NCI-H524 treated with DMSO at 0.1 percent for 48 hours (cell line): ENCODE measurements at places on chromosomes 1 and 21.

- no peak for DNase-seq
These were observed at the start of gene SUMO3 for GRCh38 chr21:44817914-44818639. Gene SUMO3, minus strand, starts transcription at chr21:44818062. Its CDS starts 94 bp downstream, at chr21:44817968.

GRCh38 chr1:214739621-214740238 is 136.7 kb downstream of the CENPF start:
- no peak for DNase-seq

DNA sequence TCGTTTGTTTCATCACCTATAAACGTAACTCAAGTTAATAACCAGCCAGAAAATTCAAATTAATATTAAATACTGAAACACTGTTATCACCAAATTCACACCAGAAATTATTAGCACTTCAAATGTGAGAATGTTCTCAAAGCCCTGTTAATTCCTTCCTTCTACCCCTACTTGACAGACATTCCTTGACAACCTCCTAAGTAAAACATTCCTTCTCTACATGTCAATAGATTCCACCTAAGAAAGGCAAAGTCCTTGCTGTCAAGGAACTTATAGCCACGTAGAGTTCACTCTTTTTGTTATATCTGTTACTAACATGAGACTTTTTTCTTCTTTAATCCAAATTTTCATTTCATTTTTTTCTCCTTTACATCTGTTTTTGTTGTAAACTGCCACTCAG is 441.5 kb downstream of the SMYD3 start:
- DNase-seq: no peak

- DNase-seq: no peak
These were observed 22.3 kb upstream of the TMEM222 start for GRCh38 chr1:27299385-27300271.

DNA sequence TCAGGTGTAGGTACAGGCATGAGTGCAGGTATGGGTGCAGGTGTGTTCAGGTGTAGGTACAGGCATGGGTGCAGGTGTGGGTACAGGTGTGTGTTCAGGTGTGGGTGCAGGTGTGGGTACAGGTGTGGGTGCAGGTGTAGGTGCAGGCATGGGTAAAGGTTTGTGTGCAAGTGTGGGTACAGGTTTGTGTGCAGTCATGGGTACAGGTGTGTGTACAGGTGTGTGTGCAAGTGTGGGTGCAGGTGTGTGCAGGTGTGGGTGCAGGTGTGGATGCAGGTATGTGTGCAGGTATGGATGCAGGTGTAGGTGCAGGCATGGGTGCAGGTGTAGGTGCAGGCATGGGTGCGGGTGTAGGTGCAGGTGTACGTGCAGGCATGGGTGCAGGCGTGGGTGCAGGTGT is 79.4 kb upstream of the ACTL8 start:
- no peak for DNase-seq

- no peak for DNase-seq
These were observed 1.6 kb upstream of the VAV3 start for GRCh38 chr1:107966550-107966949.

DNA sequence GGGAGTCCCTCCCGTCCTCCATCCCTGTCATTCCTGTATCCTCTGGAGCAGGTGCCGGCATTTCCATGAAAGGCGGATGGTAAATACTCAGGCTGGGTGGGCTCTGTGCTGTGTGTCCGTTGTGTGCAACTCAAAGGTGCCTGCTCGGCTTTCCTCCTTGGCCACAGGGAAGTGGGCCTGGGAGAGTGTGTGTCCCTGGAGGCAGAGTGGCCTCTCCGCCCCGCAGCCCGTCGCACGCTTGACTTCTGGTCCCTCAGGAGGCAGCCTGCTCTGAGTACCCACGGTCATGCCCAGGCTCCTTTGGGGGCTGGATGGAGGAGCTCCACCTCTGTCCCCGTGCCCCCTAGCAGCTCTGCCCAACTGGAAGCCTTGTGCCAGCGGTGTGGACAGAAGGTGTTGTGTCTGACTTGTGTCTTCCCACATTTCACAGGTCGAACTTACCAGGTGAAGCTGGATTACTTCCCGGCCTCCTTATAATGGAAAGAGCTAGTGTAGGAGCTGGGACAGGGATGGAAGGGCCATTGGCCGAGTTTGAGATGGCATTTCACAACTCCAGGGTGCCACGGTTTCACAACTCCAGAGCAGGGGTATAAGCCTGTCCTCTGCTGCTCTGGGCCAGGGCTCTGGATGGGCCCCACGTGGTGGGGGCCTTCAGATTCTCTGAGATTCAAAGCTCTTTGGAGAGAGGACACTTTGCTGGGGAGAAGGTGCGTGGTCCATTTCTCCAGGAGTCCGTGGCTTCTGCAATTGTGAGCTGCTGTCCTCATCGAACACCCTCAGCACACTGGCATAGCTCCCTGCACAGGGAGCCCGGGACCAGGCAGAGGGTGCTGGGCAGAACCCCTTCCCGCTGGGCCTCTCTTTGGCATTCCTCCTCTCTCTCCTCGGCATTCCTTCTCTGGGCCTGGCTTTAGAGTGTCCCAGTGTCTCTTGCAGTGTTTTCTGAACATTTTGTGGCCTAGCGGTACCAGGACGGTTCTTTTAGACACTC is 152.7 kb upstream of the COL6A1 start:
- no peak for DNase-seq

DNA sequence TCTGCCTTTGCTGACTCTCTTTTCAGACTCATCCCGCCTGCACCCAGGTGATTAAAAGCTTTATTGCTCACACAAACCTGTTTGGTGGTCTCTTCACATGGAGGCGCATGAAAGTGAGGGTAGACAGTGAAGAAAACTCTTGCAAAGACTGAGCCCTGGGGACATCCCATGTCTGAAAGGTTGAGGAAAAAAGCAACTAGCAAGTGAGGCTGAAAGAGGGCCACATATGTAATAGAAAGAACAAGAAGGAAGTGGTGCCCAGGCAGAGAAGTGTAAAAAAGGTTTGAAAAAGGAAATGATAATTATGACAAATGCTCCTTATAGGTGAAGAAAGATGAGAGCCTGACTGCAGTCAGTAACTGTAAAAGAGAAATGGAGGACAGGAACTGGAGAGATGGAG is 115.9 kb upstream of the NEK7 start:
- DNase-seq: no peak

GRCh38 chr1:212182171-212182570 is 103.0 kb upstream of the PPP2R5A start:
- no peak for DNase-seq

- DNase-seq: no peak
These were observed at the start of gene RSPO1 for GRCh38 chr1:37634244-37634991. Gene RSPO1, minus strand, starts transcription at chr1:37634892. Its CDS starts 5,231 bp downstream, at chr1:37629661.

DNA sequence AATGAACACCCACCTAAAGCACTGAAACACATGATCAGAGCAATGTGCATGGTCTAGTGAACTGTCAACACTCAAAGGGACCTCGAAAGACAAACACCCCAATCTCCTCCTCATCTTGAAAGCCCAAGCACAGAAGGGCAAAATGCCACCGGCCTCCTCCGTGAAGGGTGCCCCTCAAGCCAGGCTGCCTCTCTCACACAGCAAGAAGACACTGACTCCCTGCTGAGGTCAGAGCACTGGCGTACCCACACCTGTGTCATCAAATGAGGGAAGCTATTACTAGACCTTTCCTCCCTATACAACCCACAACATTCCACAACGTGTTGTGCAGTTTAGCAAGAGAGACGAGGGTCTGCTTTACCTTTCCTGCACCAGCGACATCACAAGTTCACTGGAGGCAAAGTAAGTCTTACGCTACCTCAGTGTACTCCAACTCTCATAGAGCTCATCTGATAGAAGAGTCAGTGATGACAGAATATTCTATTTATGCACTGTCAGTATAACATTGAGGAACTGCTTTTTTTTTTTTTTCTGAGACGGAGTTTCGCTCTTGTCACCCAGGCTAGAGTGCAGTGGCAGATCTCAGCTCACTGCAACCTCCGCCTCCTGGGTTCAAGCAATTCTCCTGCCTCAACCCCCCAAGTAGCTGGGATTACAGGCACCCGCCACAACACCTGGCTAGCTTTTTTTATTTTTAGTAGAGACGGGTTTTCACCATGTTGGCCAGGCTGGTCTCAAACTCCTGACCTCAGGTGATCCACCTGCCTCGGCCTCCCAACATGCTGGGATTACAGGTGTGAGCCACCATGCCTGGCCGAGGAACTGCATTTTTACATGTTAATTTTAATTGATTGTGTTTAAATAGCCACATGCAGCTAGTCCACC is 3.3 kb downstream of the SH3BP5L start:
- no peak for DNase-seq

DNA sequence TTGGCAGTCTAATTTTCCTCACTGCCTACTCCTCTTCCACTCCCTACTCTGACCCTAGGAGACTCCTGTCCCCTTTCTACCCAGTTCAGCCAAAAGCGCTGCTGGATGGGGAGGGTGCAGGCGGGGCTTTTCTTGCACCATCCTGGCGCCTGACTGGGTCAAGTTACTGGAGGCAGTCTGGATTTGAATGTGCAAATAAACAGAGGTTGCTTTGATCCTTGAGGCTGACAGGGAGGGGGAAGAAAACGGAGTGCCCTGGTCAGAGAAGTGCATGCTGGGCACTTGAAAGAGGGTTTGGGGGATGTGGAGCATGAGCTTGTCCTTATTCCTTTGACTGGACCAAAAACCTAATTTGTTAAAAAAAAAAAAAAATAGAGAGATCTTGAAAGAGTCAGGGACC is 76.8 kb upstream of the SOX13 start:
- no peak for DNase-seq

GRCh38 chr1:168304865-168305264 is 24.2 kb downstream of the TBX19 start:
- DNase-seq: no peak

DNA sequence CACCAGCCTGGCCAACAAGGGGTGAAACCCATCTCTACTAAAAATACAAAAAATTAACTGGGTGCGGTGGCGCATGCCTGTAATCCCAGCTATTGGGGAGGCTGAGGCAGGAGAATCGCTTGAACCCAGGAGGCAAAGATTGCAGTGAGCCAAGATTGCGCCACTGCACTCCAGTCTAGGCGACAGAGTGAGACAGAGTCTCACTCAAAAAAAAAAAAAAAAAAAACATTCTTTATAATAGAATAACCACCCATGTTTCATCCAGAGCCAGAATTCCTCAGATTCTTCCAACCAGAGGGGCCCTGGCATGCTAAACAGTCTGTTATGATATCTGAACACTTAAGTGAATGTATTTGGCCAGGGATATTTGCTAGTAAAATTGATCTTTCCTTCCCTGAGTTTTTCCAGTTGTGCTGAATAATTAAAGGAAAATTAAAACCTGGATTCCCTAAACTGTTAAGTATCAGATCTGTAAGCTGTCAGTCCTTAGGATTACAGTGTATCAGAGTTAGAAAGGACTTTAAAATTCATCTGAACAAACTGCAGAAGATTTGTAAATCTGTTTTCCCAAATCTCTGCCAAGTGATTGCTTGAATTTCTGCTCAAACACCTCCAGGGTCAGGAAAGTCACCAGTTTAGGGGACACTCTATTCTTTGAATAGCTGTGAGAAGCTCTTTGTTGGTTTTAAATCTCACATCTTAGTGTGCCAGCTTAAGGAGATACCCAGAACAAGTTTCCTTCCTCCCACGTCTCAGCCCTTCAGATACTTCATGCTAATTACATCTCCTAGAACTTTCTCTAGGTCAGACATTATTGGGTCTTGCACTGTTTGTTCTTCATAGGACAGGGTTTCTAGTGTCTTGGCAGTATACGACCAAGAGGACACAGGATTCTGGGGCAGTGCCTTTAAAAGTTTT is 84.6 kb upstream of the BMP8A start:
- DNase-seq: no peak

DNA sequence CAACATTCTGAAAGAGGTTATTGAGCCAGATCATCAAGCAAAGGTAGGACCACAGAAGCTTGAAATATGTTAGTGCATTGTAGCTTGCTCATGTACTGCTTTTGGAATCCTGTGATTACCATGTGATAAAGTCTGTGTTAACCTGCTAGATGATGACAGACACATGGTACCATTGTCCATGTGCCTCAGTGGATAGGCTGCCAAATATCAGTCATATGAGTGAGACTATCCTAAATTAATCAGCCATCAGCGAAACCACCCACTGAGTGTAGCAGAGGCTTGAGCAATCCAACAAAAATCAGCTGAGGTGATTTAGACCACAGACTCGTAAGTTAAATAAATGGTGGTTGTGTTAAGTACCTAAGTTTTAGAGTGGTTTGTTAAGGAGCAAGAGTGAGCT is 32.7 kb upstream of the CRB1 start:
- no peak for DNase-seq

- DNase-seq: no peak
These were observed 1.7 kb downstream of the CAMK1G start for GRCh38 chr1:209585197-209585596.

DNA sequence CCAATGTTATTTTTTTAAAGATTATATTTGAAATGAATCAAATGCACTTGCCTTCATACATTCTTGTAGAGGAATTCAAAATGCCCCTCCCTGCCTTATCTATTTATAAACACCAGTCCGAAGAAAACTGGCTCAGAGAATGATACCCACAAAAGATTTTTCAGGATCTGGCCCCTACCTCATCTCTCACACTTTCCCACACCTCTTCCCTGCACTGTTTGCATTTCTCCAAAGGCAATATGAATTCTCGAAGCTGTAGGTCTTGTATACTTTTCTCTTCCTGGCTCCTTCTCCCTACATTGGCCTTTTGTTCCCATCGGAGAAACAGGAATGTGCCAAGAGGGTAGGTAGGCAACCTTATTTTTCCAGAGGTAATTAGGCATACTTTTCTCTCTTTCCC is 12.0 kb upstream of the CCDC190 start:
- DNase-seq: no peak

DNA sequence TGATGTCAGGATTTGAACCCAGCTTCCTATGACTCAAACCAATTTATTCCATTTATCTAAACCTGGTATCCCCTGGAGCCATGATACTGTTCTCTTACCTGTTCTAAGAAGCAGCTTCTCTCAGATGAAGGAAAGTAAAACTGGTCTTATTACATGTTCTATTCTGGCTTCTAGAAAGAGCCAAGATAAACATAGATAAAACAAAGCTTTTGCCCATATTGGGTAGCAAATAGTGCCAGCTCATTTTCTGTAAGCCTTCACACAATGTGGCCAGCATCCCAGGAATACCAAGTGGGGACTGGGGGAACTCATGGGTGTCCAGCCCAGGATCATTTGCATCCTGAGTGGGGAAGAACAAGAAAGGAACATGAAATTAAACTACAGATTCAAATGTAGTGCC is 53.5 kb upstream of the EPHA8 start:
- DNase-seq: no peak

DNA sequence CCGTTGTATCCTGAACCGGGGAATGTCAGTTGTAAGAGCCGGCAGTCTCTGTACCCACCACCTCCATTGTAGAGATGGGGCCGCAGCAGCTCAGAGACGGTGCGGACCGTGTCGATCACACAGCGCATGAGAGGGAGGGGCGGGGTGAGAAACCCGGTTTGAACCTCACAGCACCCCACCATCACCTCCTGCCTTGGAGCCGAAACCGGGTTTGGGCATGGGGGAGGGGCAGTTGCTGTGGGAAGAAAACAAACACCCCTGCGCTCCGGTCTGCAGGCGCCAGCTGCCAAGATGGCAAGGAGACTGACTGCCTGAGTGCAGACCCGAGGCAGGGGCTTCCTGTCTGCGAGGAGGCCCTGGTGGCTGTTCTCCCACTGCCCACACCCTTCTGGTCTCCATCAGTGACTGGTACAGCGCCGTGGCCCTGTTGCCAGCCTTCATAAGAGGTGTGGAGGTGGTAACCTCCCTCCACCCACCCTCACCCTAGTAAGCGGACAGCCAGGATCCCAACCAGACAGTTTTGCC is 69.2 kb upstream of the SSBP3 start:
- no peak for DNase-seq

GRCh38 chr21:44728716-44729115 is 17.3 kb upstream of the TSPEAR start:
- DNase-seq: no peak
